ENCODE measurements at places on chromosomes 13 and 19.
A peak's percentile ranks its signal among the peaks of the same experiment; 100 is the strongest.

DNA sequence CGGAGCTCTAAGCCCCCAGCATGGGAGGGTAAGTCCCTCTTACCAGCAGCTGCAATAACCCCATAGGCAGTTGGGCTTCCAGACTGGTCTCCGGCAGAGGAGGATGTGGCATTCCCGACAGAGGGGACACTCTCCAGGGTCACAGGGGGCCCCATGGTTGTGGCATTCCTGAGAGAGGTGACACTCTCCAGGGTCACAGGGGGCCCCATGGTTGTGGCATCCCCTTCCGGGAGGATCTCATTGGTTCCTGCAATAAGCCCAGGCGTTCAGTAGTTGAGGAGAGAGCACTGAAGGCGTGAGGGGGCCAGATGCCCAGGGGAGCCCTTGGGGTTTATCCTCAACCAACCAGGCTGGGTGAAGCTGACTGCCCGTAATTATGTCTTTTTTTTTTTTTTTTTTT lies 5.4 kb downstream of the CD320 start:
- no peak for DNase-seq

GRCh38 chr19:3691372-3691716 lies 8.9 kb downstream of the PIP5K1C start:
- no peak for DNase-seq

- no peak for DNase-seq
These were observed 48.0 kb upstream of the TPP2 start for GRCh38 chr13:102548811-102549210.

DNA sequence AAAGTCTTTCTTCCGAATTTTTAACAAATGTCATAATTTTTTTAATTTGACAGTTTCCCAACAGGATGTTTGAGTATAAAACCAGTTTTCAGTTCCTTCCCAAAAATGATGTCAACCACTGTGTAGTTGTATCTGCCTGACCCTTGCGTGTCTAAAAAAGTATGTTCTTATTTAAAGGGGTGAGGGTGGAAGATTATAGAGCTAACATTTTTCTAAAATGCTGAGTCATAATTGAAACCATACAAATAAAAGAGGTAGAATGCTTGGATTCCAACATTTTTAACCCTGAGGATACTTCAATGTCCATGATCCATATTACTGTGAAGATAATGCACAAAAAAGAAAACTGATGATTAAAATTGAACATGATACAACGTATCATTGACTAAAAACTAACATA lies 1388.8 kb downstream of the UQCRFS1 start:
- no peak for DNase-seq

DNA sequence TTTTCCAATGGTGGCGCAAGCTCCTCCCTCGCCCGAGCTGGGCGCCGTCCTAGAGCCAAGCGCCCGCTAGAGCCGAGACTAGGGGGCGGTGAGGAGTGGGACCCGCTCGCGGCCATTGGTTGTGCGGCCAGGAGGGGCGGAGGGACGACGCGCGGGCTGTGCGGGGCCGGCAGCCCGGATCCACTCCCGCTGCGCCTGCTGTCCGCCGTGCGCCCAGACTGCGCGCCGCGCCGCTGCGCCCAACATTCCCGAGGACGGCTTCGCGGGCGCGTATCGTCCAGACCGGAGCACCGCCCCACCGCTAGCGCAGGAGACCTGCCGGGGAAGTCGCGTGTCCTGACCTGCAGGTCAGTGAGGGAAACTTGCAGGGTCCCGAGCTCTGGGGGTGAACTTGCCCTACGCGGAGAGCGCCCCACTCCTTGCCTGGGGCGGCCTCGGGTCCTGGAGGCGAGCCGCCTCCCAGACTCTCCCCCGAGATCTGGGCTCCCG lies at the start of gene SERTM1:
SERTM1 (plus strand) TSS at position 183 of the 489 bp plus-strand sequence. CDS start 21,059 bp downstream, outside the sequence.
- no peak for DNase-seq

DNA sequence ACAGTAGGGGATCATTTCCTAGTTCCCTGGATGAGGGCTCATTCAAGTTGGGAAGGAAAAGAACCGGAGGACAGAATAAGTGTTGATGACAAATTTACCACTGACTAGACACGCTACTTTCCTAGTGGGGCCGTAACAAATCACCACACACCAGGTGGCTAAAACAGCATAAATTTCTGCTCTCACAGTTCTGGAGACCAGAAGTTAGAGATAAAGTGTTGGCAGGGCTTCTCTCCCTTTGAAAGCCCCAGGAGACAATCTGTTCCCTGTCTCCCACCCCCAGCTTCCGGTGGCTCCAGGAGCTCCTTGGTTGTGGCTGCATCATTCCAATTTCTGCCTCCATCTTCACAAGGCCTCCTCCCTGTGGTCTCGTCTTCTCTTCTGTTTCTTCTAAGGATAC lies 65.4 kb upstream of the ARGLU1 start:
- DNase-seq: no peak

- DNase-seq: no peak
These were observed 24.9 kb upstream of the STARD13 start for GRCh38 chr13:33310245-33311038.

DNA sequence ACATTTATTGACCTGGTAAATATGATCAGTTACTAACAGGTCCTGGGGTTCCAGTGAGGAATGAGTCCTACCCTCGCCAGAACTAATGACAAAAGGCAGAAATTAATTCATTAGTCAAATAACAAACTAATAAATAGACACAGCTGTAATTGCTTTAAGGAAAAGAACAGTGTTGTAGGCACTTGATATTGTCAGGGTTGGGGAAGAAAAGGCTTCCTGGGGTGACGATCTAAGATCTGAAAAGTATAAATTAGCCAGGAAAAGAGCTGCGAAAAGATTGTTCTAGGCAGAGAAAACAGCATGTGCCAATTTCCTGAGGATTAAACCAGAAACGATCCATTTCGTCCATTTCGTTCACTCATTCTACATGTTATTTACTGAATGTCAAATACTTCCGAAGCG lies 670 bp upstream of the CHAF1A start:
- no peak for DNase-seq

- DNase-seq: no peak
These were observed 1.7 kb downstream of the SYNE4 start for GRCh38 chr19:36006955-36007354.

- DNase-seq: no peak
These were observed at the start of gene SEMA6B for GRCh38 chr19:4559569-4559968. Gene SEMA6B, minus strand, starts transcription at chr19:4559684. Its CDS starts 1,227 bp downstream, at chr19:4558457.

GRCh38 chr13:101264931-101265330 lies 151.4 kb downstream of the NALCN start:
- DNase-seq: no peak

DNA sequence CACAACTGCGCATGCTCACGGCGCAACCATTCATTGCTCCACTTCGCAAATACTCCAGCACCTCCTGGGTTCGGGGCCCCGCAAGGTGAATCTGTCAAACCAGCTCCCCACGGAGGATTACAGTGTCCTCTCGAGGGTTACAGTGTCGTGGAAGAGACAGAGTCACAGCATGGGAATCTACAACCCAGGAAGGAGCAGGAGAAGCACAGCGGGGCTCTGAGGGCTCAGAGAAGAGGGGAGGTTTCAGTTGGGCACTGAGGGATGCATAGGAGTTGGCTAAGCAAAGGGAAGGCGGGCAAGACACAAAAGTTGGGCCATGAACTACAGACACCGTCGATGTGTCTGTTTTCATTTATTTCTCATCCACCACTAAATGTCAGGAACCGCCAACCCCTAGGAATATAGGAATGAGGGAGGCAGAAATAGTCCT lies 1.0 kb upstream of the GTF2F1 start:
- DNase-seq: no peak

GRCh38 chr13:41938918-41939317 lies 22.0 kb downstream of the VWA8 start:
- no peak for DNase-seq

GRCh38 chr13:100106005-100106404 lies 17.1 kb downstream of the PCCA start:
- DNase-seq: no peak

GRCh38 chr13:74273581-74273980 lies 139.4 kb upstream of the KLF12 start:
- DNase-seq: no peak

DNA sequence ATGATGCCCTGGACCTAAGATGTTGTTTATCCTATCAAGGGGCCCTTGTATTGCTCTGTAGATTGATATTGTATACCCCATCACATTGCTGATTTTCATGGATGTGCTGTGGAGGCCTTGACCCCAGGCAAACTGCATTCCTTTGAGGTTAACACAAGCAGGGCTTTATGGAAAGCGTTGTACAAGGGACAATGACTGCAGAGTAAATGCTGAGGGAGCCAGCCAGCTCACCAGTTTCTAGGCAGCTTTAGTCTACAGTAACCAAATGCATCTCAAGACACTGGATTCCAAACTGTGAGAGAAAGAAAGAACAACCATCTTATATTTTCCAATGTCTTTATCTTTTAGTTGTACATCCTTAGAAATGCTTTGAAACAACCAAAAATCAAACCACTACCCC lies 34.1 kb upstream of the EDNRB start:
- DNase-seq: no peak

DNA sequence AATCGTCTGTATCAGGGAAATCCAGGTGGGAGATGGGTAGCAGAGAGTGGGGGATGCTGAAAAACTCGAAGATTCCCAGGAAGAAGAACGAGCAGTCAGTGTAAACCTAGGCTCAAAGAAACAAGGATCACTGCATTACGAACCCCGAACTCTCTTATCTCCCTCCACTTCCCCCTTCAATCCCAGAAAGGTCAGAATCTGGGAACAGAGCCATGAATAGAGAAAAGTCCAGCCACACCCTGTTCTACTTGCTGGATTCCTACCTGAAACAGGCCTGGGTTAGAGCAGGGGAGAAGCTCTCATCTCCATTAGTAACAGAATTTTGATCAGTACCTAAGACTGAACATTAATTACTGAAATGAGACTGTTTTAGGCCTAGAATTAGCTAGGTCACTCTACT lies 24.4 kb downstream of the EPSTI1 start:
- no peak for DNase-seq

DNA sequence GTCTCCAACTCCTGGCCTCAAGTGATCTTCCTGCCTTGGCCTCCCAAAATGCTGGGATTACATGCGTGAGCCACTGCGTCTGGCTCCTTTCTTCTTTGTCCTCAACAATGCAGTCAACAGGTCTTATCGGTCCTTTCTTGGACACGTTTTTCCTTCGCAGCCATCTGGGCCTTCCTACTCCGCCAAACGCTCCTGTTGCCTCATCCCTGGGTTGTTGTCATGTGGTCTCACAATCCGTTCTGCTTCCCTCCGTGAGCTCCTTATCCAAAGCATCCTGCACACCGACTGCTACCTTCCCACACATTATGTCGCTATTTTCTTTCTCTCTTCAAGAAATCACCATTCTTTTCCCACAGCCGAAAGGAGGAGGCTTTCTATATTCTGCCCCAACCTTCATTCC lies 306.8 kb downstream of the DCLK1 start:
- no peak for DNase-seq

DNA sequence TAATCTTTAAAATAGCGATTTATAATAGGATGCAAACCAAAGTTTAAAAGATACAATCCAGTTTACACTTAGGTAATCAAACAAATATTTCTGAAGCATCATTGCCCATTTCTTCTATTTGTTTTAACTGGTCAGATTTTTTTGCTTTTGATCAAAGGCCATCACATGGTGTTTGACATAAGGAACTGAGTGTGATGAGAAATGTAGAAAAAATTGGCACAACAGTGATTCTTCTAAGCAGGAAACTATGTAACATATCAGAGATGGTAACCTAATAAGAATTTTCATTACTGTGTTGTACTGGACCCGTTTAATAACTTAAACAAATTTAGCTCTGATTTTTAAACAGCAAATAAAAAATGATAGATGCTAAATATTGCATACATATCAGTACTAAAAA lies 644.7 kb upstream of the KLF12 start:
- no peak for DNase-seq

- DNase-seq: no peak
These were observed 5.5 kb upstream of the IFI30 start for GRCh38 chr19:18167975-18168645.

DNA sequence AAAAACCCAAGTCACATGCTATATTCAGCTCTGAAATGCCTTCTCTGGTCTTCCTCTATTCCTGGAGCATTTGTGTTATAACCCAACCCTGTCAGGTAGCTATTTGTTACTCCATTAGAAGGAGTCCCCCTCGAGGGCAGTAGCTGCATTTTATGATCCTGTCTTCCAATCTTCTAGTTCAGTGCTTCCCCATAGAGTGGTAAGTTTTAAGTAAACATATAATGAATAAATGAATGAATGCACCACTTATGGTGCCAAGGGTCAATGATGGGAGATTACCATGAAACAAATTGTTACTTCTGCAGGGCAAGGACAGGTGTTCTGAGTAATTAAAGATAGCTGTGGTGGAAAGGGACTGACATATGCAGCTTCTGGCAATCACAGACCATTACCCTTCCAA lies 4.0 kb downstream of the RASL11A start:
- no peak for DNase-seq

- no peak for DNase-seq
These were observed 627 bp downstream of the LIN7B start for GRCh38 chr19:49114630-49115363.

- no peak for DNase-seq
These were observed 3.9 kb downstream of the KIR3DL3 start for GRCh38 chr19:54728167-54728566.

DNA sequence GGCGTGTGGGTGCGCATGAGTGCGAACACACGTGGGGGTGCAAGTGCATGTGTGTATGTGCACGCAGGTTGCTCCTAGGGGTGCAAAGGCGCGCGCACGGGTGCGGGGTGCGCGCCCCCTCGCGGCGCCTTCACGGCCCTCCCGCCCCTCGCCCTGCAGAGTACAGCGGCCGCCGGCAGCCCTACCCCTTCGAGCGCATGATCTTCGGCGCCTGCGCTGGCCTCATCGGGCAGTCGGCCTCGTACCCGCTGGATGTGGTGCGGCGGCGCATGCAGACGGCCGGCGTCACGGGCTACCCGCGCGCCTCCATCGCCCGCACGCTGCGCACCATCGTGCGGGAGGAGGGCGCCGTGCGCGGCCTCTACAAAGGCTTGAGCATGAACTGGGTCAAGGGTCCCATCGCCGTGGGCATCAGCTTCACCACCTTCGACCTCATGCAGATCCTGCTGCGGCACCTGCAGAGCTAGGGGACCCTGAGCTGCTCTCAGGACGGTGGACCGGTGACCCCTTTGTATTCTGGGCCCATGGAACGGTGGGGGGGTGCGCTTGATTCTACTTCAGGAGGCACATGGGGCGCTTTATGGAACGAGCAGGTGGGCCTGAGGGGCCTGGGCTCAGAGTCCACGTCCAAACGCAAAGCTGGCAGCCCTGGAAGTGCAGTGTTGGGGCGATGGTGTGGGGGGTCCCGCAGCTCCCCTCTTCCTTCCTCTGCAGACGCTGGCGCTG lies 27.7 kb downstream of the TMEM161A start:
- no peak for DNase-seq

GRCh38 chr19:41225238-41226052 lies 6.4 kb downstream of the AXL start:
- DNase-seq: peak; percentile 22
